ENCODE measurements at places on chromosomes 13 and 19.

DNA sequence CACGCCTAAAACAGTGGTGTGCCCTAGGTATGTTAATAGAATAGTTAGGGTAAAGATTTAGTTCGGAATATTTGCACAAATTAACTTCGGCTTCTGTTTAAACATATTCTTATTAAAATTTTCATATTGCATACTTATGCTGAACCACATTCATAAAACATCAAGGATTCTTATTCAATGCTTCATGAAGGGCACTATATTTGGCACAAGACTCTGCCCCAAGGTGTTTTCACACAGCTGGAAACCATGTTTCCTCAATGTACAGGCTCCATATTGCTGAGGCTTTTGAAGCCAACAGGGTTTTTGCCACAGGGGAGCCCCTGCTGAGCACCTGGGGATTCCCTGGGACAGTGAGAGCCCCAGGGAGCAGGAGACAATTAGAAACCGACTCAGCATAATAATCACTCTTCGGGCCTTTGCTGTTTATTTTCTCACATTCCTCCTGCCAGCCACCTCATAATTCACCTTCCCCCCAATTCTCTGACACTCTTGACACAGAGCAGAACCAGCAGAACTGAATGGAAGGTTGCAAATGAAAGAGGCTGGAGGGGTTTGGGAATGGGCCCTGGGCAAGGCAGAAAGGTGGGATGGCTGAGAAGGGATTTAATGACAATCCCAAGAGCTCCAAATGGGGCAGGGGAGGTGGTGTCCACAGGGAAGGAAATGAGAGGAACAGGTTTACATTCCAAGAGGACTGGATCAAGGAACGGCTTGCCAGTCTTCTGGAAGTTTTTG is 72.3 kb upstream of the POMP start:
- peak; percentile 31 for DNase-seq

DNA sequence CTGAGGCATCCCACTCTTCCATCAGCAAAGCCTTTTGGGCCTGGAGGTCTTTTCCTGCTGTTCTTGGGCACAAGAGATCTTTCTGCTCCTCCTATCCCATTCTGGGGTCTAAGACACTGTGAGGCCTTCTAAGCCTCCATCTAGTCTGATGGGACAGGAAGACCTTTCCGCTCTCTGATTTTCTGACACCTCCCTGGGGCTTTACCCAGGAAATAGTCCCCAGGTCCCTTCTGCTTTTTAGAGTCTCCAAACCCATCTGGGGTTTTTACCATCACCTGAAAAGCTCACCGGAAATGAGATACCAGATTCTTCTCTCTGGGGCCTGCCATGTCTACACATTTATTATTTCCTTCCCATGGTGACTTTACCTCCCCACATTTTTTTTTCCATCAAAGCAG is 21.1 kb downstream of the CLEC17A start:
- no peak for DNase-seq

DNA sequence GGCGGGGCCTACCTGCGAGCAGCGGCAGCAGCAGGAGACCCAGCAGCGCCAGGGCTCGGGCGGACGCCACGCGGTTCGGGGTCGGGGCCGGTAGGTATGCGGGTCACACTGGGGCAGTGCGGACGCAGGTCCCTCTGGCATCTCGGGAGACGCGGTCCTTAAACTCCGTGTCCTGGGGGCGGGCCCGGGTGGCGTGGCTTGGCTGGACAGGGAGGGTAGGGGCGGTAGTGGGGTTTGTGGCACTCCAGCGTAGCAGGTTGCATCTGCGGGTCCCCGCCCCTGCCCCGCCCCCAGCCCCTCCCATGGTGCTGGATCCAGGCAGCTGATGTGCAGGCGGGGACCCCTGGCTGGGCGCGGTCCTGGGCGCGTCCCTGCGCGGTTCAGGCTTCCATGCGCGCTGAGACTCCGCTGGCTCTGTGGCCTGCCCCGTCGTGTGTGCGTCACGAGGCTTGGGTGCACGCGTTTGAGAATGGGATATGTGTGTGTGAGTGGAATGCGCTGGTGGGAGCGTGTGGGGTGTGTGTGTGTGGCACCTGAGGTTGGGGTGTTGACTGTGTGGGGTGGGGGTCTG is 96.1 kb downstream of the WTIP start:
- DNase-seq: peak; percentile 64

DNA sequence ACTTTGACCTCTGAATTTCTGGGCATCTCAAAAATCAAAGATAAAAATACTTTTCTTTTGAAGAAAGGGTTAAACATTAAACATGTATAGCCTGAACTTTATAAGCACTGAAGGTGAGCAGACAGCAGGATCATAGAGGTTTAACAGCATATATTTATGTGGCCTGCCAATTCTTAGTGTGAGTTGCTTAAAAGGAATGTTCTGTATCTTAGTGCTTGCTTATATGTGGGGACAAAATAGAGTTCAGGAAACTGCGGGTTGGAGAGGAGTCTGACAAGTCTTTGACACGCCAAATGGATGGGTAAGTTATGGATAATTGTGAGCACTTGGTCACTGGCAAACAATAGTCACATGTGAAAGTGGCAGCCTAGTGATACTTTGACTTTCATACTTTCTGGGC is 1419.4 kb upstream of the SPRY2 start:
- no peak for DNase-seq

DNA sequence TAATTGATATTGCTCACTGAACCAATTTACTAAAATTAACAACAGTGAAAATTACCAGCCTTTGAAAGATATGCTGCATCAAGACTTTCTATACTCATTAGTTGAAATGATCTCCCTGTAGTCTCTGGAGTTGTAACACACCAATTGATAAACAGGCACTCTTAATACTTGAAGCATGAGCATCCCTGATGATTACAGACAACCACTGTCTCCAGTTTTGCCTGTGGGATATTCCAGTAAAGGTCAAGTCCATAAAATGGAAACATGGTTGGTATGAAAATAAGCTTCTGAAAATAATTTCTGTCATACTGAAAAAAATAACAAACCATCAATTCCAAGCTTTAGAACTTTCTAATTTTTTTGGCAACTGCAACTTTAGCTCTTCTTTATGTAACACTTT is 405.8 kb downstream of the SPRY2 start:
- no peak for DNase-seq

GRCh38 chr19:45322311-45322710 is 364 bp downstream of the CKM start:
- no peak for DNase-seq

DNA sequence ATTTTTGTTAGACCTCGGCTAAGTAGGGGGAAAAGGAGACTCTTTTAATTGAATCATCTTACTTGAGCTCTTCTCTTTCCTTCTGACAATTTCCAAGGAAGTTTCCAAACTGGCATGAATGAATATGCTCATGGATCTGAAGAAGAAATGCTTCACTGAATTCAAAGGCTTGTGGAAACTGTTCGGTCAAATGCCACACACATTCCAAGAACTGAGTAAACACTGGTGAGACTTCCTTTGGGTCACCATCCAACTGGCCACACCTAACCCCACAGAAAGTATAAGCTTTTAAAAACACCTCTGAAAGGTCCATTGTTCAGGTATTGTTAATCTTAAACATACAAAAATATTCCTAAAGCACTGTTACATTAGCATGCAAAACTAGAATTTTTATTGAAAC is 33.6 kb downstream of the MTMR6 start:
- no peak for DNase-seq

DNA sequence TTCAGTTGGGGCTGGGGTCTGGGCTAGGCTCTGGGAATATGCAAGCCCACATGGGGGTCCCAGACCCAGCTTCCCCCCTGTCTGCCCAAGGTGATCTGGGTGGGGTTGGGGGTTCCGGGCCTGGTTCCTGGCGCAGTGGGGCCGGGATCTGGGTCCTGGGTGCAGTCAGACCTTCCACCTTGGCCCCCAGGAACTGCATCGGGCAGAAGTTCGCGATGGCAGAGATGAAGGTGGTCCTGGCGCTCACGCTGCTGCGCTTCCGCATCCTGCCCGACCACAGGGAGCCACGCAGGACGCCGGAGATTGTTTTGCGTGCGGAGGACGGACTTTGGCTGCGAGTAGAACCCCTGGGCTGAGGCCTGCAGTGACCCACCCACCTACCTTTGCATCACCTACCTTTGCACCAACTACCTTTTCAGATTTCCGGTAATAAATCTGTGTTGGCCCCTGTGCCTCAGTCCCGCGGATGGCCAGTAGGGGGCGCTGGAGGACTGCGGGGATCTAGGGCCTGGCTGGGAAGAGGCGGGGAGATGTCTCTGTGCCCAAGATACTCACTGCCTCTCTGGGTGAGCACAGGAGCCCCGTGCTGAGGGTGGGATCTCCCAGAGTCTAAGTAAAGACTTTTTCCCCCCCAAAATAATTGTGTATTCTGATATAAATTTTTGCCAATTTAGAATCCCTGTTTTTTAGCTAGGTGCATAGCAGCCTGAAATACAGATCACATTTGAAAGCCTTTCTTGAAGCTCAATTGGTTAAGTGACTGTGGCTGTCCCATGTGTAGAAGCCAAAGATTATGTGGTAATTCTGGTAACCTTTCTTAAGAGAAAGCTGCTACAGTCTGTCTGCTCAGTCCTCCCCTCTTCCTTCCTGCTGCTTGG is 11.5 kb upstream of the CYP4F3 start:
- DNase-seq: peak; percentile 62

- no peak for DNase-seq
Observed at GRCh38 chr19:48966541-48967345, 1.6 kb downstream of the FTL start.

DNA sequence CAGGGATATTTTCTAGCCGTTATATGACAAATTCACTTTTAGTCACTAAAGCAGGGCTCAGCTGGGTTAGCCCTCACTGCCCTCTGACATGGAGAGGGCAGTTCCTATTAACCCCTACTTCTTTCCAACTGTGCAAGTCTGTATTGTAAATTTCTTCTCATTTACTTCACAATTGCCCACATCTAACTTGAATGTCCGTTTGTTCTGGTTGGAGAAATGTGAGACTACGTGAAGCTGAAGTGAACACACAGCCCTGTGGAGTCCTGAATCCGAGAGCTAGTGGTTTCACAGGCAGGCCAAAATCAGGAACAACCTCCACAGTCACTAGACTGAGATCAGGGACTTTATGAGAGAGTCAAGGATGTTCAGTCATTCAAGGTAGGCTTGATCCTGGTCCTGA is 4.4 kb upstream of the MYO16 start:
- no peak for DNase-seq

DNA sequence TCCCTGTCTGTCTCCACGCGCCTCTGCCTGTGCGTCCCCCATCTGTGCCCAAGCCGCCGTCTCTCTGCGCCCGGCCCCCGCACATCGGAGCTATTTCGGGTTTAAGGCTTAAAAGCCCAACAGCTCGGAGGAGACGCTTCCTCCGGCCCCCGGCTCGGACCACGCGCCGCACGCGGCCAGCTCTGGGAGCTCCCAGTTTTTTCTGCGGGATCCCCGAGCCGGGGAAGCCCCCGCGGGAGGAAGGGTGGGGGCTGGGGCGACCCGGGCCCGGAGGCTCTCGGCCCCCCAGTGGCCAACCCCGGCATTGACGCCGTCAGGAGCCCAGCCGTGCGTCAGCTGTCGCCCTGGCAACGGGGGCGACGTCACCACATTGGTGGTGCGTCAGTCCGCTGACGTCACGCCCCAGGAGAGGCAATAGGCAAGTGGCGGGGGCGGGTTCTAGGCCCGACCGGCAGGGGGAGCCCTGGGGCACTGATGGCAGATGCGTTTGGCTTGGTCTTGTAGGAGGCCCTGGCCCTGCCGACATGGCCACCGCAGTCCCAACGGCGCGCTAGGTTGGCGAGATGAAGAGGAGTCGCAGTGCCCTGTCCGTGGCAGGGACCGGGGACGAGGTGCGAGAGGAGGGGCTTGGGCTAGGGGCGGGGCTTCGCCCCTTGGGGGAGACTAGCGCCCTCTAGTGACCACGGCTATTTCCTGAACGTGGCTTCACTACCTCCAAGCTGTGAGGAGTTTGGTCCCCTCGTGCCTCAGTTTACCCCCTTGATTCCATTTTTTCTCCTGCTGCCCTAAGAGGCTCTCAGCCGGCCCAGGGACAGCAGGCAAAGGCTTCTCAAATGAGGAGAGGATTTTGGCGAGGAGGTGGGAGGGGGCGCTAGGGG is 3.7 kb upstream of the PDE4A start:
- DNase-seq: peak; percentile 92

DNA sequence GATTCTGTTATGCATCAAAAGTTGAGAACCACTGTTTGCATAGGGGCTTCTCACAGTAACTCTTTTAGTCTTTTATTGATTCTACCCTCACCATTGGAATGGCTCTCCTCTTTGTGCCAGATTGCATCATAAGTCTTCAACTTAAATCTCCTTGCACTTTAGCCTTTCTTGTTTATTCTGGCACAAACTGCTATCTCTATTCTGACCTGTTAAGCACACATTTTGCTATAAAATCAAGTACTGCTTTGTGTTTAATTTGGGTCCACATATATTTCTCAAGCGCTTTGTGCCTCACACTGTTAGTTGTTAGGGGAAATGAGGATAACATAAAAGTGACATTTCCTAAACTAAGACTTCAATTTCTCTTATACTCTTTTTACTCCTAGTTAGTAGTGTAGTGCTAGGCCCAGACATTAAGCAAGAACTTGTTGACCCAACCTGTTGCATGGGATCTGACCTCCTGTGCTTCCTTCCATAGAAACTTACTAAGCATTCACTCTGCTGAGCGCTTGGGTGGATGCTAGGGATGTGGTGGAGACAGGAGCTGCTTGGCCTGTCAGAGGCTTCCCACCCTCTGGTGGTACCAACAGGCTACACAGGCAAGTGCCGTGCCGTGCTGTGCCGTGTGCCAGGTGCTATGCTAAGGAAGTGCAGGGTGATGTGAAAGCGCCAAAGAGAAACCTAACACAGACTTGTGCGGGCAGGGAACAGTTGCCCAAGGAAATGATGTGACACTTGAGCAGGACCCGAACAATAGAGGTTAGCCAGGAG is 1.2 kb downstream of the UTP14C start:
- peak; percentile 34 for DNase-seq

Measured in GM23338 (cell line).